ELF-1 (cell line): ENCODE measurements at places on chromosomes 1 and 21.

- no peak for DNase-seq
These were observed 41.4 kb downstream of the RGS5 start for GRCh38 chr1:163161337-163161736.

- DNase-seq: no peak
These were observed 22.9 kb upstream of the TMEM51 start for GRCh38 chr1:15130607-15131006.

GRCh38 chr1:85502625-85503083 lies 37.7 kb upstream of the DDAH1 start:
- DNase-seq: peak; percentile 65

DNA sequence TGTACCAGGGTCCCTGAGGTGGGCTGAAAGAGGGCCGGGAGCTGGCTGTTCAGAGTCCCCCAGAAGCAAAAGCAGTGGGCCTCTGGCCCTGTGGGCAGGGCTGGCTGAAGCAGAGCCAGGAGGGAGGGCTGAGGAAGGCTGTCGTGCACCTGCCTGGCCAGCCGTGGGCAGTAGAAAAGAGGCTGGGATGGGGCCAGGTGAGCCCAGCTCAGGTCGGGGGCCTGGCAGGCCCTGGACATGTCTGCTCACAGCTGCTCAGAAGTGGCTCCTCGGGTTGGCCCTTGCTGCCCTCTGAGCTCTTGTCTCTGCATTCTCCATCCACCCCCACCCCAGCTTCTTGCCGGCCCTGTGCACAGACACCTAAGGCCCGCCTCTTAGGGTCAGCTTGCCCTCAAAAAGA lies 60.0 kb downstream of the TCP10L start:
- peak; percentile 10 for DNase-seq

DNA sequence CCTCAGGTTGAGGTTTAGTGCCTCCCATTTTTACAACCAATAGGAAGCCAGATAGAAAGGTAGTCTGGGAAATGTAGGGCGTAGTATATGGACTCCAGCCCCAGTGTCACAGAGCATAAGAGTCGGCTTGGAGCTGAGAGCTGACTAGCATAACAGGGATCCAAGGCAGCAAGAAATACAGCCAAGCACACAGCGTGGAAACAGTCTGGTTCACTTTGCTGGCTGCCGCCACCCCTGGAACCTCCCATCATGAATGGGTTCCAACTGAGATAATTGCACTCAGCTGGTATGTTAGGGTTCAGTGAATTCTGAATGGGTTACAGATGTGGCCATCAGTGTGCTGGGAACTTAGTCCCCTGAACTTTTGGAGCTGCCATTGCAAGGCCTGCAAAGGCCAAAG lies 76.7 kb upstream of the GPR88 start:
- peak; percentile 5 for DNase-seq
